ENCODE measurements at places on chromosomes 12 and 14. TPM values are rescaled to one million over a fixed set of nuclear protein-coding genes. Genes with fewer than 3 reads are reported as not detected.

GRCh38 chr12:19704966-19705365 is 265.7 kb downstream of the AEBP2 start:
- no peak for DNase-seq

Gene CMA1
- total RNA-seq, result not detected

GRCh38 chr14:77590845-77591485 is 25.5 kb downstream of the SPTLC2 start:
- DNase-seq, result no peak

Gene SOX5
- 0.17 TPM for total RNA-seq

- no peak for DNase-seq
Measured at GRCh38 chr14:52473557-52473956, 78.7 kb downstream of the TXNDC16 start.

Gene AHNAK2
- 16.6 TPM for total RNA-seq

Gene CLEC6A
- not detected for total RNA-seq

Gene HRK
- not detected for total RNA-seq

- DNase-seq, result no peak
Measured at GRCh38 chr12:89825591-89826449, 117.2 kb upstream of the ATP2B1 start.

Gene DDX47
- total RNA-seq, result 110 TPM

DNA sequence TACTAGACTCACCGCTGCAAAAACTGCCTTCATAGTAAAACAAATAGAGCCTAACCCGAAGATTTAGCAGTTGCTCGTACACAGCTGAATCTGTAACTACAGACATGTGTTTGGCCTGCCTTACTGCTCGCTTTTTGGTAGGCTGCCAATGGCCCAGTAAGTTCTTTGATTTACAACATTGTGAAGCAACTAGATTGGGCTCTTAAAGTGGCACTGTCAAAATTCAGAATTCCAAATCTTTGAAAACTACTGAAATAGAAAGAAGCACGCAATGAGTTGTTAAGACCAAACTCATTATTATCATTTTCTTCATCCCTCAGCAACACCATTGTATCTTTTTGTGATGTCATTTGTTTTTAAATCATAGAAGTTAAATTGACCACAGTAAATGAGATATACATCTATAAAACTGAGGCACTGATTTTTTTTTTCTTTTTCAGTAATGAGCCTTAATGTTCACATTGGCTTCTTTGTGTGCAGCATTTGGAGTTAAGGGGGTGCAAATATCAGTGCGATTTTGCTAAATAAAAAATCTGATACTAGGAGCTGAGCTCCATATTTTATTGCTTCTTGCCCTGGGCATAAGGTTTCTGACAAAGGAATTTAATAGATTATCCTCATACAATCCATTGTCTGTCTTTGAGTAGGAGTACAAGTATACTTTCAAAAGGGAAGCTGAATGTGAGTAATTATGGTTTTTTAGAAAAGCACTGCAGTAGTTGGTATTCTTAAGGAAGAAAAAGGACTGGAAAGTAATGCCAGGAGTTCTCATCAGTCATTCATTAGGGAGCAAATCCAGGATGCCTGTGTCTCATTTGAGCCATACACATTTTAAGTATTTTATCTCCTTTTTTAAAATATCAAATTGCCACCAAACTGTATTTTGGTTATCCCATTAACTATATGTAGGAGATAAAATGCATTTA is 138.5 kb downstream of the KICS2 start:
- DNase-seq, result no peak

DNA sequence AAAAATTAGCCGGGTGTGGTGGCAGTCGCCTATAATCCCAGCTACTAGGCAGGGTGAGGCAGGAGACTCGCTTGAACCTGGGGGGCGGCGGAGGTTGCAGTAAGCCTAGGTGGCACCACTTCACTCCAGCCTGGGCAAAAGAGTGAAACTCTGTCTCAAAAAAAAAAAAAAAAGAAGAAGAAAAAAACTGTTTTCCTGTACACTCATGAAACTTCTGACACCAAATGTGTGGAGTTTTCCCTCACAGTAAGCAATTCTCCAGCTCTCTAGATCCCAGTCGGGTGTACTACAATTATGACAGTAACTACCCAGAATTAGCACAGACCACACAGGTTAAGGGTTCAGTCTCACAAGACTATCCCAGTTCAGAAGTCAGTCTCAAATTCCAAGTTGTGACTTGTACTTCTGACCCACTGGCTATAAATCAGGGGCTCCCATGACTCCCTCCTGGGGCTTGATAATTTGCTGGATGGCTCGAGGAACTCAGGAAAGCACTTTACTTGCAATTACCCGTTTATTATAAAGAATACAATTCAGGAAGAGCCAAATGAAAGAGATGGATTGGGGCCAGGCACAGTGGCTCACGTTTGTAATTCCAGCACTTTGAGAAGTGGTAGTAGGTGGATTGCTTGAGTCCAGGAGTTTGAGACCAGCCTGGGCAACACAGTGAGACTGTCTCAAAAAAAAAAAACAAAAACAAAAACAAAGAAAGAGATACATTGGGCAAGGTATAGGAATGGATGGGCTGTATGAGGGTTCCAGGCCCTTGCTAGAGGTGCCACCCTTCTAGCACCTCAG is 12.4 kb upstream of the ARF6 start:
- DNase-seq, result peak; percentile 26

Gene ASB2
- total RNA-seq, result 1.4 TPM

DNA sequence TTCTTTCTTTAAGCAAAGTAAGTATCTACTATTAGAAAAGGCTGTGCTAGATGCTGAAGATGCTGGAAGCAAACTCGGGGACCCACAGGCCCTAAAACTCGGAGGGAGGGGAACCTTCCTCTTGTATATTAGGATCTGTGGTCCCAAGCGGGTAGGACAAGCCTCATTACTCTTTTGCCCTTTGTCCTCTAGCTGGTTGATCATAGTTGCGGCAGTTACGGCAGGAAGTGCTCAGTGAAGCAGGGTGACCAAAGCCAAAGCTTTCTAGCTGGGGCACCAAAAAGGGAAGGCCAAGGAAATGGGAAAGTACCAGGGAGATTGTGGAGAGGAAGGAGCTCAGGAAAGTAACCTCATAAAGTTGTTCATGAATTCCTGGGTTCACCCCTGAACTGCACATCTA is 76.3 kb downstream of the SCFD1 start:
- no peak for DNase-seq

DNA sequence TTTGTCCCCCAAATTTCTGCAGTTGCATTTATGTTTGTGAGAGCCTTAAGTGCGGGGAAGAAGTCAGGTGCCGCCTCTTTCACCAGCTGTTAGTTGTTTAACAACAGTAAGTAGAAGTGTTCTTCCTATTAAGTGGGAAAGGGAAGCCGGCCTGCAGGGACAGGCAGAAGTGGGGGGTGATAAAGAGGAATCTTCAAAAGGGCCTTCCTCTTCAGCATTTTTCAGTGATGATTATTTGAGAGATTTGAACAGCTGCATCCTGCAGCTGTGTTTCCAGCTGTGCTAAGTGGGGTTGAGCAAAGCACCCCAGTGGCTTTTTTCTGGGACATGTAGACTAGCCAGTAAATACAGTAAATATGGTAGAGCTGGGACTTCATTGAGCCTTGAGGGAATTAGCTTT is 32.1 kb upstream of the SLC38A1 start:
- no peak for DNase-seq

DNA sequence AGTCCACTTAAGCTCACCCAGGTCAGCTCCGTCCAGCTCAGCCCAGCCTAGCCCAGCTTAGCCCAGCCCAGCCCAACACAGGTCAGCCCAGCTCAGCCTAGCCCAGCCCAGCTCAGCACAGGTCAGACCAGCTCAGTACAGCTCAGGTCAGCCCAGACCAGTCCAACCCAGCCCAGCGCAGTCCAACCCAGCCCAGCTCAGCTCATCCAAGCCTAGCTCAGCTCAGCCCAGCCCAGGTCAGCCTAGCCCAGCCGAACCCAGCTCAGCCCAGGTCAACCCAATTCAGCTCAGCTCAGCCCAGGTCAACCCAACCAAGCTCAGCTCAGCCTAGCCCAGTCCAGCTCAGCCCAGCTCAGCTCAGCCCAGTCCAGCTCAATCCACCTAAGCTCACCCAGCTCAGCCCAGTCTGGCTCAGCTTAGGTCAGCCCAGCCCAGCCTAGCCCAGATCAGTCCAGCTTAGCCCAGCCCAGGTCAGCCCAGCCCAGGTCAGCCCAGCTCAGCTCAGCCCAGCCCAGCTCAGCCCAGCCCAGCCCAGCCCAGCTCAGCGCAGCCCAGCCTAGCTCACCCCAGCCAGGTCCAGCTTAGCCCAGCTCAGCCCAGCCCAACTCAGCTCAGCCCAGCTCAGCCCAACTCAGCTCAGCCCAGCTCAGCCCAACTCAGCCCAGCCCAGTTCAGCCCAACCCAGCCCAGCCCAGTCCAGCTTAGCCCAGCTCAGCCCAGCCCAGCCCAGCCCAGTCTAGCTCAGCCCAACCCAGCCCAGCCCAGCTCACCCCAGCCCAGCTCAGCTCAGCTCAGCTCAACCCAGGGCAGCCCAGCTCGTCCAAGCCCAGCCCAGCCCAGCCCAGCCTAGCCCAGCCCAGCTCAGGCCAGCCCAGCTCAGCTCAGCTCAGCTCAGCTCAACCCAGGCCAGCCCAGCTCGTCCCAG is 184.0 kb downstream of the TMEM121 start:
- DNase-seq, result no peak

GRCh38 chr14:20632448-20632830 is 9.1 kb downstream of the OR6S1 start:
- DNase-seq, result no peak

Gene CCDC197
- not detected for total RNA-seq

DNA sequence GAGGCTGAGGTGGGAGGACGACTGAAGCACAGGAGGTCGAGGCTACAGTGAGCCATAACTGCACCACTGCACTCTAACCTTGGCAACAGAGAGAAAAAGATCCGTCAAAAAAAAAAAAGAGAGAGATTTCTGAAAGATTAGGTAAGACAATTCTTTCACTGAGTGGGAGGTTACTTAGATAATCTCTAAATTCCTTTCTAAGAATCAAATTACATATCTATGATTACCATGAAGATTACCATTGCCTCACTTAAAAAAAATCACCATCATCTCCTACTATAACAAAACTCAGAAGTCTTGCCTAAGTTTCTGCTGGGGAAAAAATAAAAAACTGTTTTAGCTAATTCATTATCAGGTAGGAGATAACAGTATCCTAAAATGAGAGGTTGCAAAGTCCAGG is 366.7 kb downstream of the DUSP6 start:
- DNase-seq, result no peak

DNA sequence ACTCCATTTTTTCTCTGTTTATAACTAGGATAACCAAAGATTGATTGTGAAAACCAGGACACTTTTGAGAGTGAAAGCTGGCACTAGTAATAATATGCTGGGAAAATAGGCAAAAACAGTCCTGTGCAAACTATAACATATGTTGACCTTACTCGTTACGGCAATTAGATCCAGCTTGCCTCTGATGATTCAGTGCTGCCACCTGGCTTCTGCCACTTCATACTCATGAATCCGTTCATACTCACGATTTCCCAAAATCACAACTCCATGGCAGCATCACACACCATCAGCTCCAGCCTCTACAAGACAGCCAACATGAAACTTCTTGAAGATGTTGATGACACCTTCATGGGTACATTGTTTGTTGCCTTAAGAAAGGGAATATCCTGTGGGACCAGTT is 49.1 kb upstream of the CAND1 start:
- DNase-seq, result no peak

Gene NOC4L
- 45.0 TPM for total RNA-seq

GRCh38 chr14:104935026-104935650 is 10.5 kb downstream of the PLD4 start:
- no peak for DNase-seq

DNA sequence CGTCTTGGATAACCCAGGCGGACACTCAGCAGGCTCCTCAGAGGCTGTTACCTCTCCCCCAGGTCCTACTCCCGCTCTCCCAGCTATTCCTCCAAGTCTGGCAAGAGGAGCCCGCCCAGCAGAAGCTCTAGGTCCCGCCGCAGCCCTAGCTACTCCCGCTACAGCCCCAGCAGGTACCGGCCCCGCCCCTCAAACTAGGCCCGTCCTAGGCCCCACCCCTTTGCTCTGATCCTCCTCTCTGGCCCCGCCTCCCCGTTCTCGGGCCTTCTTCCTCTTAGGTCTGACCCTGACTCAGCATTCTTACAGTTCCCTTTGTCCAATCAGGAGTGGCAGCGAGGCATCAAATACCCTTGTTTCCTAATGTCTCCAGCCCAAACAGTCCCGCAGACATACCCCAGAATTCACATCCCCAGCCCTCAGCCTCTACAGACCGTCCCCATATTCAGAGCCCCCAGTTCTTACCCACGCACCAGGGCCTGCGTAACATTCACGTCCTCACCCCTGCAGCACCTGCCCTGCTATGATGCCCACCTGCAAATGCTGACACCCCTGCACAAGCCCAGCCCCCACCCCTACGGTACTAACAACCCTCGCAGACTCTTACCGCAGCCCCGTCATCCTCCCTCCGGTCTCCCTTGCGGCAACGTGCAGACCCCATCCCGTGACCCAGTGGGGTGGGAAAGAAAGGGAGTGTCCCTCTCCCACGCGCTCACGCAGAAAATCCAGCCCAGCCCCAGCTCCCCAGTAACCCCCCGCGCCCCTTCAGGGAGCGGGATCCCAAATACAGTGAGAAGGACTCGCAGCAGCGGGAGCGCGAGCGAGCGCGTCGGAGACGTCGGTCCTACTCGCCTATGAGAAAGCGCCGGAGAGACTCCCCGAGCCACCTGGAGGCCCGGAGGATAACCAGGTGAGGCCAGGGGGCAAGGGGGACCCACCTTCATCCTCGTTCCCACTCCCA is 25.0 kb upstream of the HSPB8 start:
- no peak for DNase-seq

Gene REM2
- 0.17 TPM for total RNA-seq

GRCh38 chr14:72883961-72884360 is 9.9 kb downstream of the DPF3 start:
- no peak for DNase-seq

Gene HEBP1
- total RNA-seq, result 13.0 TPM

- no peak for DNase-seq
Measured at GRCh38 chr14:91267965-91268437, 23.5 kb upstream of the GPR68 start.

- no peak for DNase-seq
Measured at GRCh38 chr12:123384318-123384993, 524 bp downstream of the KMT5A start.

GRCh38 chr12:6199531-6200255 is 507 bp upstream of the CD9 start:
- no peak for DNase-seq

Gene JPH4
- not detected for total RNA-seq

DNA sequence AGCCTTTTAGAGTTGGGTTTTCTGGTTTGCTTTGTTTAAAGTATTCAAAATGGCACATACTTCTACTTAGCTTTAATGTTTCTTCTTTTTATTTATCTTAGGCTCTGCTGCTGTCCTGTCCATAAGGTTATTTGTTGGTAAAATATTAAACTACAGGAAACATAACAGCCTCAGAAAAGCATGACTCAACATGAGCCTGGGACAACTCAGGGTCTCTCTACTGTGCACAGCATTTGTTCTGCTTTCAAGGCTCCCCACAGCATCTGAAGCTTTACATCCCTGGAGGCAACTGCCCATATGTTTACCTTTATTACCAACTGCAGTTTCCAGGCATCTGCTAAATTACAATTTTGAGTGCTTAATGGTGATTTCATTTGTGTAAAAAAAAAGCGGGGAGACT is 954.2 kb upstream of the FBXO33 start:
- no peak for DNase-seq

All from epithelial cell of proximal tubule (primary cell).